ENCODE measurements at places on chromosomes 5 and 9.
A peak's percentile ranks its signal among the peaks of the same experiment; 100 is the strongest.

DNA sequence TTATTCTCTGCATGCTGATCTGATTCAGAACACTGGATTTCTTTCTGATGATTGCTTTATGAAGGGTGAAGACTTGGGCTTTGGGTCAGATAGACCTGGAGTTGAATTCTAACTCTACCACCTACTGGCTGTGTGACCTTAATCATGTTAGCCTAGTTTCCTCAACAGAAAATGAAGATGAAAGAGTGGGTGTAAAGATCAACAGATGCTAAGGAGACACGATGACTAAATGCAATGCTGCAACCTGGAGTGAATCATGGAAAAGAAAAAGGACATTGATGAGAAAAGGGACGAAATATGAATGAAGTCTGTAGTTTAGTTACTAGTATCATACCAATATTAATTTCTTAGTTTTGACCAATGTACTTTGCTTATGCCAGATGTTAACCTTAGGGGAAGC, 27.8 kb upstream of the DENND1A start:
- no peaks in the 10 kb centered on the region for H3K36me3 ChIP-seq
- no peak overlapping the region for H3K4me3 ChIP-seq
- no peak overlapping the region for H3K27ac ChIP-seq
- DNase-seq, result no peak

- no peak overlapping the region for H3K27ac ChIP-seq
- peak overlapping the region; percentile 34 for H3K4me3 ChIP-seq
- H3K4me1 ChIP-seq, result no peaks in the 10 kb centered on the region
- DNase-seq, result peak; percentile 68
- H3K27me3 ChIP-seq, result no peaks in the 10 kb centered on the region
Measured at GRCh38 chr9:85522459-85523092, 219.2 kb downstream of the AGTPBP1 start.

GRCh38 chr5:151772846-151773561, 1.2 kb downstream of the G3BP1 start:
- peaks cover 22% of the 10 kb centered on the region for H3K4me1 ChIP-seq
- no peak for DNase-seq
- peak overlapping the region; percentile 80 for H3K27ac ChIP-seq
- H3K27me3 ChIP-seq, result no peaks in the 10 kb centered on the region

DNA sequence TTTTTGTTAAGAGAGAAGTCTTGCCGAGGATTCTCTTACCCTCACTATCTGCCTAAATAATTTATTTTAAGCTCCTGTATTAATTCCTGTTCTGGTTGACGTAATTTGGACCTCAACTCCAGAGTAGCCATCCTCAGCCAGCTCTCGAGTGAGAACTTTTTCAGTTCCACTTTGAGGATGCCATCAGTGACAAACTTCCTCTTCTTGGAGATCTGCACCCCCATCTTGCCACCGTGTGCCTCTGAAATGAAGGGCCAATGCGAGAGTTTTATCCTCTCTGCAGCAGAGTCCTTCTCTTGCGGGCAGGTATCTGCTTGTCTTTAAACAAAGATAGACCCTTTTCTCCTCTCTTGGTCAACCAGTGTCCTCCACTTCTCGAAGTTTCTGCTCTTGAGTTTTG, 19.5 kb upstream of the TMEM174 start:
- H3K4me1 ChIP-seq, result no peaks in the 10 kb centered on the region
- no peaks in the 10 kb centered on the region for H3K27me3 ChIP-seq
- no peak for DNase-seq

GRCh38 chr9:92266486-92266885, 27.0 kb downstream of the IARS1 start:
- DNase-seq, result no peak
- H3K36me3 ChIP-seq, result peaks cover 93% of the 10 kb centered on the region
- H3K27ac ChIP-seq, result no peak overlapping the region
- no peaks in the 10 kb centered on the region for H3K27me3 ChIP-seq
- no peaks in the 10 kb centered on the region for H3K4me1 ChIP-seq

GRCh38 chr5:76978869-76979268, 26.0 kb downstream of the CRHBP start:
- no peak for DNase-seq
- H3K36me3 ChIP-seq, result no peaks in the 10 kb centered on the region

DNA sequence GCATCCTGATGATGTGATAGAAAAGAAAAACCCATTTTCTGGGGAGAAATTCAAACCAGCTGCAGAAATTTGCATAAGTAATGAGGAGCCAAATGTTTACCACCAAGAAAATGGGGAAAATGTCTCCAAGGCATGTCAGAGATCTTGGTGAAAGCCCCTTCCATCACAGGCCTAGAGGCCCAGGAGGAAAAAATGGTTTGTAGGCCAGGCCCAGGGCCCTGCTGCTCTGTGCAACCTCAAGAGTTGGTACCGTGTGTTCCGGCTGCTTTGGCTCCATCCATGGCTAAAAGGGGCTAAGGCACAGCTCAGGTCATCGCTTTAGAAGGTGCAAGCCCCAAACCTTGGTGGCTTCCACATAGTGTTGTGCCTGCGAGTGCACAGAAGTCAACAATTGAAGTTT, 543.1 kb downstream of the ZNF608 start:
- no peaks in the 10 kb centered on the region for H3K36me3 ChIP-seq
- DNase-seq, result no peak
- H3K4me3 ChIP-seq, result no peak overlapping the region
- no peaks in the 10 kb centered on the region for H3K27me3 ChIP-seq

GRCh38 chr5:37696190-37697021, 143.4 kb downstream of the GDNF start:
- DNase-seq, result no peak
- no peak overlapping the region for H3K4me3 ChIP-seq
- no peaks in the 10 kb centered on the region for H3K27me3 ChIP-seq

DNA sequence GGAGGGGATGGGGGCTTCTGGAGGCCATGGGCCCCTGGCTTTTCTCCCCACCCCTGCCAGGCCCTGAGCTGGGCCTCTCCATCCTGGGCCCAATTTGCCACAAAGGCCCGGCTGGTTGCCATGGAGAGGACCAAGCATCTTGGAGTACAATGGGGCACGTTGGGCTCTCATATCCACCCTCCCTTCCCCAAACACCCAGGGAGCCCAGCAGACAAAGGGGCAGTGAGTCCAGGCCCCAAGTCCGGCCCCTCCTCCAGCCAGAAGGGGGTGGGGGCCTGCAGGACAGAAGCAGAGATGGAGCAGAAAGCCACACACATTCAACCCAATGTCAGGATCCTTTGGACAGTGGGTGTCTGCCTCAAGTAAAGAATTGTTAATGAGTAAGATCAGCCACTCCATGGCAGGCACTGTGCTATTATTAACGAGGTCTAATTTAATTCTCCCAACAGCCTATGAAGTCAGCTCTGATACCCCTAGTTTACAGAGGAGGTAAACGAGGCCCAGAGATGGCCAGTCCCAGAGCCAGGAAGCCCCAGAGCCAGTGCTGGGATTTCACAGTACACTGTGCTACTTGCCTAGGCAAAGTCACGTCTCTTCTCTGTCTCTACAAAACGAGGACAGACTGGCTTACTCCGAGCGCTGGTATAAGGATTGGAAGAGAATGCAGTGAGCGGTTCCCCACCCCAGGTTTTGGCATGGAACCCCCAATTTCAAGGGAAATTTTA, 2.3 kb downstream of the CRB2 start:
- no peak overlapping the region for H3K4me3 ChIP-seq
- H3K27ac ChIP-seq, result no peak overlapping the region
- H3K36me3 ChIP-seq, result no peaks in the 10 kb centered on the region
- DNase-seq, result peak; percentile 36
- H3K4me1 ChIP-seq, result no peaks in the 10 kb centered on the region

- H3K4me1 ChIP-seq, result no peaks in the 10 kb centered on the region
- H3K4me3 ChIP-seq, result no peak overlapping the region
- H3K36me3 ChIP-seq, result 0 out of 2 replicates have a peak, but pooled peaks cover 2% of the 10 kb centered on the region
- DNase-seq, result no peak
- peak overlapping the region; percentile 59 for H3K27ac ChIP-seq
Measured at GRCh38 chr9:96514800-96515158, 64.8 kb downstream of the HABP4 start.

DNA sequence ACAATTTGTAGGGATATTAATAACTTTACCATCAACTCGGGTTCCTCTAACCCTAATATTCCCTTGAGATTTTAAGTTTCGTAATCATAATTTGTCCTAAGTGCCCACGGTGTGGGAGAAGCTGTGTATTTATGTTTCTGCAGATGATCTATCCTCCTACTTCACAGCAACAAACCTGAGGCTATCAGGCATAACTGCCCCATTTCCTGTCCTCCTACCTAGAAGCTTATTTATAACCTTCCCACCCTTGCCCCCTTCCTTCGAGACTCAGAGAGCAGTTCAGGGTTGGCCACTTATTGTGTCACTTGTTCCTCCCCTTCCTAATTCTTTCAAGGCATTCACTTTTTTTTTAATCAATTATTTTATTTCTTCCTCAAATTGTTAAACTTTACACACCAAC, 29.6 kb upstream of the LCP2 start:
- no peaks in the 10 kb centered on the region for H3K4me1 ChIP-seq
- no peaks in the 10 kb centered on the region for H3K36me3 ChIP-seq
- H3K4me3 ChIP-seq, result no peak overlapping the region
- no peak overlapping the region for H3K27ac ChIP-seq
- DNase-seq, result no peak
